ENCODE measurements at places on chromosomes 12 and 14. TPM values are rescaled to one million over a fixed set of nuclear protein-coding genes. Genes with fewer than 3 reads are reported as not detected.
A peak's percentile ranks its signal among the peaks of the same experiment; 100 is the strongest.

DNA sequence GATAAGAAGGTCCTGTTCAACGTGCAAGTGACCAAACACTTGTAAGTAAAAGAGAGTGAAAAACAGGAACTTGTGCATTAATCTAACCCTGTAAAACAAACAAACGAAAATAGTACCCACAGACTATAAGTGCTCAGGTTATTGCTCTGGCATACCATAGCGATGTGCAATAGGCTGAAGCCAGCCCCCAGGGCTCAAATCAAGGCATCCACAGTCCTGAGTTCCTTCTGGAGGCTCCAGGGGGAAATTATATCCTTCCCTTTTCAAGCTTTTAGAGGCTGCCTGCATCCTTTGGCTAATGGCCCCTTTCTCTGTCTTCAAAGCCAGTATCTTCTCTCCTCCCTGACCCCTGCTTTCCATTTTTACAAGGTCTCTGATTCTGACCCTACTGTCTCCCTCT lies 8.1 kb upstream of the CMAS start:
- DNase-seq = no peak

GRCh38 chr12:69570545-69571399 lies 14.5 kb upstream of the CCT2 start:
- peak; percentile 49 for DNase-seq

GRCh38 chr14:102902086-102902485 lies 20.4 kb upstream of the AMN start:
- no peak for DNase-seq

- no peak for DNase-seq
Observed at GRCh38 chr14:64849940-64850339, 29.8 kb downstream of the SPTB start.

SMAGP gene
- 23.9 TPM for polyA plus RNA-seq

DNA sequence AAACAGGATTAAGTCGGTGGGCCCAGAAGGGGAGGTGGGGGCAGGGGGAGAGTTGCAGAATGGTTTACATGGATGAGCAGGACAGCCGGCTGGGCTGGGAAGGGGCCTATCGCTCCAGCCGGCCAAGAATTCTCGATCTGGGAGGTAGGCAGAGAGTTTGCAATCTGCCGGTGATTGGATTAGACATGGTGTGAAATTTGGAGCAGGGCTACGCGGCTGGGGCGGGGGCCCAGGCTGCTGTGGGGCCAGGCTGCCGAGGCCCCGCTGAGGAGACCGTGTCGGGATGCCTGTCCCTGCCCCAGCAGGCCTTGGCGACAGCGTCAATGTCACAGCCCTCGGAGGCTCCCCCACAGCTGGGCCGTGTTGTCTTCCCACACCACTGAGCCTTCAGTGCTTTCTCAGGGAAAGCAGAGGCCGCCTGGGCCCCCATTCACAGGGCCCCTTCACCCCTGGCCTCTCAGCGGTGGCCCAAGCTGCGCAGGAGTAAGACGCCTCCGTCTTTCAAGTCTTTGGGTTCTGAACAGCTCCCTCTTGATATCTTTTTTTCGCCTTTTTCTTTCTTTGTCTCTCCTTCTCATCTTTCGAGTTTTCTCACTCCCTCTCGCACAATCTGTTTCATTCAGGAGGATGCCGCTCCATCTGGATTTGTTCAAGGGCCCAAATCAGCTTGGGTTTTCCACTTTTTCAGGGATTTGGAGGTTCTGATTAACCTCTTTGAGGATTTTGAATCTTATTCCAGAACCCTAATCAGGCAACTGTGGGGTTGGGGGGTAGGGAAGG lies 117.5 kb upstream of the PARP11 start:
- no peak for DNase-seq

GRCh38 chr14:72605096-72605920 lies 288.6 kb downstream of the DPF3 start:
- DNase-seq = no peak

DNA sequence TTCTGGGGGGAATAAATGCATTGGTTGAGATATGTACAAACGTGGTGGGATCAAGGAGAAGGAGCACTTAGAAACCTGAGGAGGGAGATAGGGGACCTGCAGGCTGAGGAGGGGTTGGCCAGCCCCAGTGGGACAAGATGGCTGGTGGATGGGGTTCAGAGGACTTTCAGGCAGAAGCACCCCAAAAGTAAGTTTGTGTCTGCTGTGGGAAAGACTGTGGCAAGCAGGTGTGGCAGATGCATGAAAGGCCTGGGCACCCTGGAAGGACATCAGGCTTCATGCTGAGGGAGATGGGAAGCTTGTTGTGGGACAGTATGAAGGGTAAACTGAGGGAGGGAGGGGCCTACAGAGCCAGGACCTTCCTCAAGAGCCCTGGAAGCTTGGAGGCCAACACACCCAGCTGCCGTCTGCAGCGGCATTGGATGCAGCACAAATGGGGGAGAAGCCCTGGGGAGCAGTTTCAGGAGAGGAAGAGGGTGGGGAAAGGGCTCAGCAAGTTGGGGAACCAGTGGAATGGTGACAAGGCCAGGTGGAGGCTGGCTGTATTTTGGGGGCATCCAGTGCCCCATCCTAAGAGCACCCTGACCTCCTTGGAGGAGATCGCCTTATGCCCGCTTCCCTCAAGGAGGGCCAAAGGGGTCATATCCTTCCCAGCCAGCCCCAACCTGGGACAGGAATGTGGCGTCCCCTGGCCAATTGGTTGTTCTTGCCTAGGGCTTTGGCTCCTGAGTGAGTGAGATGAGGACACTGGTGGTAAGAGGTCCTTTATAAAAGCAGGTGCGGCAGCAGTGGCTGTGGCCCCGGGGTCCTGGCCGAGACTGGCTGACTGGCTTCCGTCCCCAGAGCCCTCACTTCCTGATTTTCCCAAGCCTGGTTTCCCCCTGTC lies 20.7 kb downstream of the NFKBIA start:
- DNase-seq = no peak
